Stimulated activated CD4-positive, alpha-beta T cell treated with anti-CD3 and anti-CD28 coated beads, Interleukin-15, amount 100 ng/mL, for 24 hours (primary cell): ENCODE measurements at places on chromosomes 3 and 15.
A peak's percentile ranks its signal among the peaks of the same experiment; 100 is the strongest.

- no peak for DNase-seq
Measured at GRCh38 chr3:43540624-43541023, 81.2 kb downstream of the ANO10 start.

DNA sequence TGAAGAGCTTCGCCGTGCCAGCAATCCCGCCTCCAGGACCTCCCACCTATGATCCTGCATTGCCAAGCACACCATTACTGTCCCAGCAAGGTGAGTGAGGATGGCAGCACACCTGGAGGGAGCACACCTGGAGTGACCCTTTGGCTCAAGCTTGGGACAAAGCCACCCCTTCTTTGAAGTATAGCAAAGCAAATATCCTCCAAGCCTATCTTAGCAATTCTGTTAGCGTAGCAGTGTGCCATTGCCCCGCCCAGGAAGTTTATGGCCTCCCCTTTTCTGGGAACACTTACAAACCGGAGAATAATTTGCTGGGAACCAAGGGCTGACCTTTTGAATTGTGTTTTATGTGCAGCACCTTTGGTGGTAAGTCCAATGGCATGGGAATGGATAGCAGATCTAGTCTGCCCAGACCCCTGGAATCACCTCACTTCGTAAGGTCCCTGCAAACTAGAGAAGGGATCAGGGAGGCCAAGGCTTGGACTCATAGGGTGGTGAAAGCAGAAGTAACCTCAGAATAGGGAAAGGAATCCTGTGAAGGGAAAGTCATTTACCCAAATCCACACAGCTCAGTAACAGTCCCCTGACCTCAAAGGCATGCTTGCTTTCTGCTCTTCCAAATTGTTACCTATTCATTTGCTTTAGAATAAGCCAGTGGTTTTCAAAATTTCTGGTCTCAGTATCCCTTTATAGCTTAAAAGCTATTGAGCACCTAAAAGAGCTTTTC, 70.1 kb downstream of the HCN4 start:
- no peak for DNase-seq

GRCh38 chr3:107487490-107487889, 35.3 kb upstream of the BBX start:
- DNase-seq, result no peak

DNA sequence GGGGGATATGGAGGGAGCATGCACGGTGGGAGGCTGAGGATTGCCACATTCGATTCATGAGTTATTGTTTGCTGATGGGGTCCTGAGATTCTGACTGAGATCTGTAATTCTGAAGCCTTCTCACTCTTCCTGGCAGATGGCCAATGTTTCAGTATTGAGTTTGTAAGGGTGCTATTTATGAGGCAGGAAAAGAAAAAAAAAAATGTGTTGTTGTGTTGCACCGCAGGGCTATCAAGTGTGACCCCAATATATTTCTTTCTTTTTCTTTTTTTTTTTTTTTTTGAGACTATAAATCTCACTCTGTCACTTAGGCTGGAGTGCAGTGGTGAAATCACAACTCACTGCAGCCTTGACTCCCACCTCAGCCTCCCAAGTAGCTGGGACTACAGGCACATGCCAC, 3.2 kb upstream of the SENP2 start:
- DNase-seq, result no peak

- DNase-seq, result peak; percentile 23
Measured at GRCh38 chr3:120450600-120451271, at the start of gene FSTL1. Gene FSTL1, minus strand, starts transcription at chr3:120450992. Its CDS starts 246 bp downstream, at chr3:120450746.

DNA sequence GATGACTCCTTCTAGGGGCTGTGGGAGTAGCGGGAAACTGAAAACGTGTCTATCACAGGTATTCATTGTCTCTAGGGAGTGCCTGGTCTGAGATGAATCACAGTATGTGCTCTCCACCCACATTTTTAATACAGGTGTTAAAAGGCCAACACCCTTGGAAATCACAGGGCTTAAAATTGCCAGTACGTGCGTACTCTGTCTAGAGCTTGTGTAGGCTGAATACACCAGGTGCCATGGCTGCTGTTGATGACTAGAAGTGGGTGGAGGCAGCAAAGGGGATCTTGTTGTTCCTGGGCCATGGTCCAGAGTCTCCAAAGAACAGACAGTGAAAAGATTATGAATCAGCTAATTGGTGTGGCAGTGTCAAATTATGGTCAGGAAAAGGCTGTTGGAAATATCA, 35.1 kb upstream of the P3H2 start:
- no peak for DNase-seq

- DNase-seq, result peak; percentile 37
Measured at GRCh38 chr3:188309437-188310269, 155.7 kb downstream of the LPP start.

GRCh38 chr3:45776611-45777010, 19.7 kb downstream of the SLC6A20 start:
- DNase-seq, result no peak

DNA sequence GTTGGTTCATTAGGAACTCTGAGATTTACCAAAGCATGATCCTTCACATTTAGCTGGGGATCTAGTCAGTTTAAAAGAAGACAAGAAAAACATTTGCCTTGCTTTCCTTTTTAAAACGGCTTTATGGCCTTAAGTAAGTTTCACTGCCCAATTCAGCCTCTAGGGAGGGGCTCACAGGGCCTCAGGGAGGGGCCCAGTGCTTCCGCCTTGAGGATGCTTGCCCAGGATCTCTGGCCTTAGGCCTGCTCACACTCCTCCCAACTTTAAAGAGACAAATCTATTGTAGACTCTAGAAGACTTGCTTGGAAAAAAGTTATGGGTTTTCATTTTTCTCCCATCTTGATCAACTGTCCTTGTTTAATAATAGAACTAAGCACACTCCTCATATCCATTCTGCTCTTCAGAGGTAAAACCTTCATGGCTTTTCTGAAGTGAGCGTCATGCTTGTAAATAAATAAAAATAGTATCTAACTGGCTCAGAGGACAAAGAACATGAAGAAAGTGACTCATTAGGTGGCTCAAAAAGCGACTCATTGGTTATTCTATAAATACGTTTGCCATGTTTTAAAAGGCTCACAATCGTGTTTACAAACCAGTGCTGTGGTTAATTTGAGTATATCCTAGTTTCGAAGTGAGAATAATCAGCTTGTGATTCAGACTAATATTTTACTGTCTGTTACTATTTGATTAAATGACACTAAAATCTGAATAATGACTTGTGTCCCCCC, 13.7 kb downstream of the PDHB start:
- no peak for DNase-seq
